ENCODE measurements at places on chromosomes 16 and 17.

DNA sequence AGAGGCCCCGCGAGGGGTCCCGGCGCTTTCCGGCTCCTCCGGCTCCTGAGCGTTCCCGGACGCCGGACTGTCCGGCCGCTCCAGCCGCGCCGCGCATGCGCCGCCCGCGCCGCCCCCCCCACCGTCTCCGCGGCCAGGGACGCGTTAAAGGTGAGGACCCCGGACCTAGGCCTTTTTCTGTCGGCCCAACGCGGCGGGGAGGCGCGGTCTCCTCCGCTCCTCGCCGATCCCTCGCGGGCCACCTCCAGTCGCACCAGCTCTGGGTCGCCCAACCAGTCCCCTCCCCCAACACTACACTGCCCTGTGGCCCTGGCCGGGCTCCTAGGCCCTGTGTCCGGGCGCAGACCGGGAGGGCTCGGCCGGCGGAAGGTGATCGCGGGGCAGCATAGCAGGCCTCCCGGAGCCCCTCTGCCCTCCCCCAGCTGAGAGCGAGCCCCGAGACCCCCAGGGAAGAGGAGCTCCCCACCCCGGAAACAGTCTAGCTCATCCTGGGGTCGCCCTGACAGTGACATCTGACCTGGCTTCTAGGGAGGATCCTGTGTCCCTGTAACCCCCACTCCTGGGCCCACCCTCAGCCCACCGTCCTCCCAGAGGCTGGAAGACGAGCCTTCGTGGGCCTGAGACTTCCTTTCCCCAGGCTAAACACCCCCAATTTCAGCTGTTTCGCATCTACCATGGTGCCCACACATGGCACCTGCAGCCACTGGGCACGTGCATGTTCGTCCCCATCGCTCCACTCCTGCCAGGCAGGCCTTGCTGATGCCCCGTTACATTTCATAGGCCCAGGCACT lies 14.7 kb upstream of the BCAR1 start:
- no peak for DNase-seq

DNA sequence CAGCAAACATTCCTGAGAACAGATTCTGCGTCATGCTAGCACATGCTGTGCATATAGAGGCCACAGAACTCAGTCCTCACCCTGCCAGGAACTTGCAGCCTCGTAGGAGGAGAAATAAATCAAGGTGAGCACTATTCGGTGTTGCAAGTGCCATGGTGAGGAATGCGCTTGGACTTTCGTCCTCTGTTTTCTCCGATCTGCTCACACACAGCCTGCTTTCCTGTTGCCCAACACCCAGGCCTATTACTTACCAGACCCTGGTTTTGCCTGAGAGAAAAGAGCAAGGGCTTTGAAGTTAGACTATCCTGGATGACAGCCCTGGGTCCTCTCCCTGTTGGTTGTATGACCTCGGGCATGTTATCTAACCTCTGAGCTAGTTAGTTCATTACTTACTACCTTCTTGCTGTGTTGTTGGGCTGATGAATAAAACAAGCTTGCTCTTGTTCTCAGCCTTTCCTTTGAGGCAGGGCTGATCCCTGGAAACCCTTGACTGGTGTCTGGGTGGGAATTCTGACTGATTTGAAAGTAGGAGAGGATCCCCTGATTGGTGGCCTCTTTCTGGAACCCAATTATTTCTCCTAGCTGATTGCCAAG lies 2.9 kb downstream of the ACSF2 start:
- no peak for DNase-seq

- DNase-seq, result no peak
These were observed 13.5 kb downstream of the SCO1 start for GRCh38 chr17:10683853-10684252.

DNA sequence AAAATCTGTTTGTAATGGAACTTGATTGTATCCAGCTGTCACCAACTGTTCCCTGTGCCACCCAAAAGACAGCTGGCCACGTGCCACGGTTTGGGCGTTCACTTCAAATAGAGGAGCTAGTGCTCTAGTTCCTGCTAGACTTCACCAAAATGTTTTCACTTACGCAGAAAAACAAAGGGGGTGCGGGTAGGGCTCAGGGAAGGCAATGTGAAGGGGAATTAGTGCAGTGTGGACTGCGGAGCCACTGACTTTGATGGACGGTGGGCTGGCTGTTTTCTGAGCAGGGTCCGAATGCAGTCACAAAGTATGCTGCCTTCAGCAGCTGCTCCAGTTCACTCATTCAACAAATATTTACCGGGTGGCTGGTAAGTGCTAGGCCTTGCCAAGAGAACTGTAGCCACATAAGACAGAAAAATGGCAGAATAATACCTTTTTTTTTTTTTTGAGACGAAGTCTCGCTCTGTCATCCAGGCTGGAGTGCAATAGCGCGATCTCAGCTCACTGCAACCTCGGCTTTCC lies 7.6 kb upstream of the CYTH1 start:
- DNase-seq, result peak; percentile 72

DNA sequence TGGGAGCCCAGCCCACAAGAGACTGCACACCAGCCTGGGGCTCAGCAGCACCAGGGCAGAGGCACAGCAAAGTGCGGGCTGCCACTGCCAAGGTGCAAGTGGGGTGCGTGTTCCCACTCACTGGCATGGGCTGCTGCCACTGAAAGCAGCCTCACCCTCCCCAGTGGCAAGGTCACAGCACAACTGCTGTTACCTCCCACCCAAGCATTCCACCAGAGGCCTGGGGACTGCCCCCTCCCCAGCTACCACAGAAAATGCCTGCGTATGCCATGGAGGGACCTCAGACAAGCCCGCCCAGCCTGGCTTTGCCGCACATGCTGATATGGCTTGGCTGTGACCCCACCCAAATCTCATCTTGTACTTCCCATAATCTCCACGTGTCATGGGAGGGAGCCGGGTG lies 33.1 kb downstream of the MEAK7 start:
- DNase-seq, result no peak

- DNase-seq, result no peak
These were observed 471.5 kb downstream of the CDH8 start for GRCh38 chr16:61564716-61565115.

GRCh38 chr17:77635176-77635575 lies 323.3 kb upstream of the TNRC6C start:
- no peak for DNase-seq

DNA sequence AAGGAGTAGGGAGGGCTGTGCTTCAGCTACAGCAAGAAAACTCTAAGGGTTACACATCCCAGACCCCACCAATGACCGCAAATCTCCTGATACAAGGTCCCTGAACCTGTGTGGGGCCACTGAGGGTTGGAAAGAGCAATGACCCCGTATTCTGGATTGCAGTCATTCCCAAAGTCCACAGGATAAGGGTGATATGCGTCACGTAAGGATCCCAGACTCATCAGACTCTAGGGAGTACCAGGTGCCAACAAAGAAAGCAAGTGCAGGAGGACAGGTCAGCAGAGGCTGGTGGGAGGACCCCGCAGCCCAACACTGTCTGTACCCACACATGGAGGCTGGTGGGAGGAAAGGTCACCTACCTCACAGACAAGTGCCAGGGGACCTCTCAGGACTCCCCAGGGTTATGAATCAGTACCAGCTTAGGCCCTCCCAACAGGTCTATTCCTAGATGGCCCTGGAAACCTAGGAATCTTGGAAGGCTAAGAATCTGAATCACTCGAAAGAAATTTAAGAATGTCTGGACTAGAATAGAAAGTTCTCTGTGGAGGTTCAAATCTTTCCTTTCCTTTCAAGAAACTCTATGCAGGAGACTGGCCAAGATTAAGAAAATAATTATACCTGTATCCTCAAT lies 16.2 kb downstream of the PITPNA start:
- DNase-seq, result no peak

DNA sequence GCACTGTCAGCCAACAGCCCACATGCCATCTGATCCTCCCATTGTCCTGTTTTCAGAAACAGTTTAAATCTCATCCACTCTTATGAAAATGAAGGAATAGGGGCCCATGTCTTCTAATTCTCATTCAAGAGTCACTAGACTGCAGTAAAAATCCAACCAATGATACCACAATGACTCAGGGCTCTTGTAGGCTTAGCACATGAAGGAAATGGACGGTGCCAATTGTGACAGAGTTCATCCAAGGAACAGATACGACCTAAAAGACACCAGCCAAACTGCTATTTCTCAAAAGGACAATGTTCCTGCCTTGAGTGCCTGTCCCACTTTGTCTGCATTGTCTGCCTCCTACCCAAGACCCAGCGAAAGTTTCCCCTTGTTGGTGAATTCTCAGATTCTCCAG lies 204.8 kb upstream of the COX10 start:
- no peak for DNase-seq

GRCh38 chr17:64406321-64407200 lies 15.9 kb upstream of the PECAM1 start:
- no peak for DNase-seq

- peak; percentile 64 for DNase-seq
These were observed 178.7 kb downstream of the SEC14L1 start for GRCh38 chr17:77319211-77320043.

DNA sequence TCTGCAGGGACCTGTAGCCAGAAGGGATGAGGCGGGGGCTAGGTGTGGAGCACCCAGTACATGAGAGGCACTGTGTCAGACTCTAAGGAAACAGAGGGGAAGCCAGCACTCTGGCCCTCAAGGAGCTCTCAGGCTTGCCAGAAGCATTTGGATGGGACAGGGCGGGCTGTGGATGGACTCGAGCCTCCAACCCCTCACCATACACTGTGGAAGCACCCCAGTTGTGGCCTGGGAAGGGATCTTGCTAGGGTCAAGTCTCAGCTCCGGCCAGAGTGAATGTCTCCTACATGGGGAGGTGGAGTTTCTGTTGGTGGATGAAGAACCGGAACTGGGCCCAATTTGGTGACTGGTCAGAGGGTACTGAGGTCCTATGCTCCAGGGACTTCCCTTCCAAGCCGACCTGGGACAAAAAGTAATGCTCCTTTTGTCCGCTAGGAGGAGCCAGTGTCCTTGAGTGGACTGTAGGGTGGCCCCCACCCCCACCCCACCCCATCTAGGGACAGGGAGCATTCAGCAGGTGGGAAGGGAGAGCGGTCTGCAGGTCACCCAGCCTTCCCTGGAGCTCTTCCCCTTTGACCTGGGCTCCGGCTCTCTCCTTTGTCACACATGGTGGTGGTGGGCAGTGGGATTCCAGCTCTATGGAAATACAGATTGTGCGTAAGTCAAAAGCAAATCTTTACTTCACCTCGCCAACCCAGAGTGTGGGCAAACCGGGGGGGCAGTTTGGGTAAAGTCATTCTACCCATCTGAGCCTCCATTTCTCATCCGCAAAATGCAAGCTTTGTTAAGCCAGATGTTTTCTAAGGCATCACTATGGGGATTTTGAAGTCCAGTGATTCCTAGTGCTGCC lies 20.4 kb upstream of the PHB1 start:
- DNase-seq, result peak; percentile 22

- no peak for DNase-seq
These were observed 426.3 kb downstream of the SLC39A11 start for GRCh38 chr17:72665852-72666851.

GRCh38 chr16:13921328-13921727 lies 1.4 kb downstream of the ERCC4 start:
- no peak for DNase-seq

- no peak for DNase-seq
These were observed 252.7 kb upstream of the SDK2 start for GRCh38 chr17:73896966-73897365.

GRCh38 chr17:42855048-42855596 lies 4.1 kb downstream of the AOC3 start:
- no peak for DNase-seq

DNA sequence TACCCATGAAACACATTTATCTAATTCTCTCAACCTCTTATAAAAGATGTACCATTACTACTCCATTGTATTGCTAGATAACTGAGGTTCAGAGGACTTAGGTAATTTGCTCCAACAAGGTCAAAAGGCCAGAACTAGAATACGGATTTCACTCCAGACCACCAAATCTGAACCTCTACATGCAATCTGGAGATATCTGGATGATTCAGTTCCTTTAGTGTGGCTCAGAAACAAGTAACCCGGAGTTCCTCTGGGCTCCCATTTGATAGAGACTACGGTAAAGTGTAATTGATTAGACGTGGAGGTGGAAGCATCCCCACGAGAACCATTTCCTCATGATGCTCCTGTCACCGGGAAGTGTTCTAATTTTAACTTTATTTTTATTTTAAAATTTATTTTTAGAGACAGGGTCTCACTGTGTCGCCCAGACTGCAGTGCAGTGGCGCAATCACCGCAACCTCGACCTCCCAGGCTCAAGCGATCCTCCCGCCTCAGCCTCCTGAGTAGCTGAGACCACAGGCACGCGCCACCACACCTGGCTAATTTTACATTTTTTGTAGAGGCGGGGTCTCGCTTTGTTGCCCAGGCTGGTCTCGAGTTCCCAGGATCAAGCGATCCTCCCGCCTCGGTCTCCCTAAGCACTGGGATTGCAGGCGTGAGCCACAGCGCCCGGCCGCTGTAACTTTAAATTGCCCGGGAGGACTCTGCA lies 608 bp upstream of the COX10 start:
- DNase-seq, result no peak

- DNase-seq, result no peak
These were observed 260.2 kb downstream of the HS3ST4 start for GRCh38 chr16:25951999-25952398.

DNA sequence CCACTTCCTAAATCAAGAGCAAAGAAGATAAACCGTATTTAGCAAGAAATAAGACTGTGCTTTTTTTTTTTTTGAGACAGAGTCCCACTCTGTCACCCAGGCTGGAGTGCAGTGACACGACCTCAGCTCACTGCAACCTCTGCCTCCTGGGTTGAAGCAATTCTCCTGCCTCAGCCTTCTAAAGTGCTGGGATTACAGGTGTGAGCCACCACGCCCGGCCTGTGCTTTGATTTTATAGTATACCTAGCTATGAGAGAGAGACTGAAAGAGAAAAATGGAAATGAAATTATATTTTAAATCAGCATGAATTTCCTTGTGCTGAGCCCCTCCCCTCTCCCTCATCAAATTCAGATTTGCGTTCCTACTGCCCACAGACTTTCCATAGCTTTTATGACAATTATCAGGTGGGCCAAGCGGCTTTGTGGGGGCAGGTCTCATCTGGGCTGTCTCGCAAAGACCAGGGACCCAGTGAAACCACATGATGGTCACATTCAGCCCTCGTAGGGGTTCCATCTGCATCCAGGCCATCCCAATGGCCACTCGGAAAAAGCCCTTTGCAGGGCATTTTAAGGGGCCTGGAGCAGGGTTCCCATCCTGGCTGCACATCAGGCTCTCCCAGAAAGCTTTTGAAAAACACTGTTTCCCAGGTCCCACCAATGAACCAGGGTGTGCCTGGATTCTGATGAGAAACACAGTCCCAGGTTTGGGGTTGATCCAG lies 8.5 kb downstream of the CACNG1 start:
- no peak for DNase-seq

GRCh38 chr16:20940871-20941635 lies 40.5 kb downstream of the LYRM1 start:
- DNase-seq, result no peak

- DNase-seq, result no peak
These were observed 14.2 kb upstream of the NLRC3 start for GRCh38 chr16:3591436-3591803.

DNA sequence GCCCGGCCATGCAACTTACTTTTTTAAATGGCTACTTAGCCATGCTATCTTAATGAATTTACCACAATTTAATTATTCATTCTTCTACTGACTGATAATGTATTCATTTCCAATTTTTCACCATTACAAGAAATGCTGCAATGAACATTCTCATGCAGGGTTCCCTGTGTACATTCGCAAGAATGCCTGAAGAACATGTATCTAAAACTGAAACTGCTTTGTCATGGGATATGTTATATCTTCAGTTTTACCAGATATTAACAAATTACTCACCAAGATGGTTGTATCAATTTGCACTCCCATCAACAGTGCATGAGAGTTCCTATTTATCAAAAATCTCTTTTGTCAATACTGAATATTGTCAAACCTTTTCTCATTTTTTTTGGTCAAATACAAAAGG lies 100.8 kb downstream of the SLC39A11 start:
- DNase-seq, result no peak

GRCh38 chr16:29312835-29313558 lies 93.5 kb downstream of the NPIPB11 start:
- DNase-seq, result no peak
